ENCODE measurements at places on chromosomes 2 and 18.

GRCh38 chr2:68686178-68686577, 42.8 kb downstream of the PROKR1 start:
- DNase-seq = no peak

DNA sequence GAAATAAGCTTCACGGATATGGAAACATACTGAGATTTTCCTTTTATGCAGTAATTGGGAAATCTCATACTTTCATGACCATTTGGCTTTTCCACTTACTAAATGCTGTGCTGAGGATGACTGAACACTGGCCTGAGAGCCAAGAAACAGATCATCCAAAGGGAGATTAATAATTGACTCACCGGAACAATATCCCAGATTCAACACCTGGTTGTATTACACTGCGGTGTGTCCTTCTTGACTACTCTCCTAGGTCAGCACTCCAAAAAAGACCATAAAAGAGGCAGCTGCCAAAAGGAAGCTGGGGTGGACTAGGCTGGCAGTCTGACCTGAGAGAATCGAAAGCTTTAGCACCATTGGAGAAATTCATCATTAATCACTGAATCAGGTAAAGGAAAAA, 469.1 kb downstream of the CBLN2 start:
- no peak for DNase-seq

GRCh38 chr2:200356857-200357384, 50.4 kb downstream of the SPATS2L start:
- no peak for DNase-seq

- DNase-seq = no peak
These were observed 30.7 kb downstream of the NIFK start for GRCh38 chr2:121705958-121706357.

- no peak for DNase-seq
These were observed 31.3 kb downstream of the NPHP1 start for GRCh38 chr2:110173523-110173922.

GRCh38 chr2:105327690-105328089, 1.8 kb downstream of the TGFBRAP1 start:
- DNase-seq = no peak

DNA sequence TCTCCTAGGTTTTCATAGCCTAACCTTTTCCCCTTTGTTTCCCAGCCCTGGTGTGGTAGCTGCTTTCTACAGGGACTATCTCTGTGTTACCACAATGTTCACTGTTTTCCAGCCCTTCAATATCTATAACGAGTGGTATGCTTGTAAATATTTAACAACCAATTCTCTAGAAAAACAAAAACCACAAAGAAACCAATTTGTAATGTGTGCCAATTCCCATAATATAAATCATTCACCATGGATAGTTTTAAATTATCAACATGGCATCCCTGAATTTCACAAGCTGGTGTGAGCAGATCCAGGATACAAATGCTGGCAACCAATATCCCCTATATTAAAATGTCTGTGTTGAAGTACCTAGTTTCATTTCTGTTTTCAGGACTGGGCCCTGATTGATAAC, 207.5 kb upstream of the FBXO11 start:
- DNase-seq = no peak

GRCh38 chr2:161068670-161069069, 91.6 kb upstream of the TANK start:
- no peak for DNase-seq

- no peak for DNase-seq
These were observed 101.7 kb upstream of the ZNF236 start for GRCh38 chr18:76720683-76721082.

GRCh38 chr18:61470031-61470674, 136.9 kb downstream of the CDH20 start:
- DNase-seq = no peak

DNA sequence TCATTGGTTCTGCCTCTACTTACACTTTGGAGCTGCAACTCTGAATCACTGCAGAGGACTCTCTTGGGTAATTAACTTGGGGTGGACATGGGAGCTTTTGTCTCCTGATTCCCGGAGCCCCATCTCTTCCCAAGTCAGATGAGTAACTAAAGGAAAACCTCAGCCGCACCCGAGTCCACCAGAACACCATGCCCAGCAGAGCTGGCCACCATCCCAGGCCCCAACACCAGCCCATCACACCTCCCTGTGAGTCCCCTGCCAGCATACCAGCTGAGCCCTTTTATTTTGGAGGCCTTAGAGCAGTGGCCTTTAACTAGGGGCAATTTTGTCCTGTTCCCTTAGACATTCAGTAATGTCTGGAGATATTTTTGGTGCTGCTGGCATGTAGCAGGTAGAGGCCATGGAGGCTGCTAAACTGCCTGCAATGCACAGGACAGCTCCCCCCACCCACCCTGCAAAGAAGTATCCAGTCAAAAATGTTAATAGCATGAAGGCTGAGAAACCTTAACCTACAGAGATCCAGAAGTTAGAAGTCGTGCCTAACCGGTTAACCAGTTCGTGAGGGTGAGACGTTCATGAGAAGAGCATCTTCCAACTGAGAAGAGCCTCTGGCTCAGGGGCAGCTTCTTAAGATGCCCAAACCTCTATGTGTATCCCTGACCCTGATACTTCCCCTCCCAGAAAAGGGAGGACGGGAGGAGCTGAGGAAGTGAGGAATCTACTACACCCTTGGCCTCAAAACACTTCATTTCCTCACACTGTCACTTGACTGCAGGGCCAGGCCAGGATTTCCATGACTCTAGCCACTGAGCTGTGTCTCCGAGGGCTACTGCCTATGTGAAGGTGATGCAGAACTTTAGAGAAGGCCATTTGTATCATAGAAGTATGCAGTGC, 139.9 kb upstream of the EPAS1 start:
- DNase-seq = no peak

DNA sequence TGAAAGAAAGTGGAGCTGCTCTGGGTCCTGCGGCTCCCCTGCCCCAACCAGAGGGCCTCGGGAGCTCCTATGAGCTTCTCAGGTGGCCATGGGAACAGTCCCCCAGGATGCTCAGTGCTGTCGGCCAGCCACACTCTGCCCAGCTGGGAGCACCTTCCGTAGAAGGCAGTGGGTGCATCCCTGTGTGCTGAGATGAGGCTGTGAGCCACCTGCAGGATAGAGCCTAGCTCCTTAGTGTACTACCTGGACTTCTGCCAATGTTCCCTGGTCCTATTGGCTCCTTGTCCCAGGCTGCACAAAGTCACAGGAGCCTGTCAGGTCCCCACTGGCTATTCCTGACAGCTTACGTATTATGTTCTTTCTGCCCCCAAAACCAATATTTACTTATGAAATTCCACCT, 16.1 kb downstream of the PRELID3A start:
- no peak for DNase-seq

DNA sequence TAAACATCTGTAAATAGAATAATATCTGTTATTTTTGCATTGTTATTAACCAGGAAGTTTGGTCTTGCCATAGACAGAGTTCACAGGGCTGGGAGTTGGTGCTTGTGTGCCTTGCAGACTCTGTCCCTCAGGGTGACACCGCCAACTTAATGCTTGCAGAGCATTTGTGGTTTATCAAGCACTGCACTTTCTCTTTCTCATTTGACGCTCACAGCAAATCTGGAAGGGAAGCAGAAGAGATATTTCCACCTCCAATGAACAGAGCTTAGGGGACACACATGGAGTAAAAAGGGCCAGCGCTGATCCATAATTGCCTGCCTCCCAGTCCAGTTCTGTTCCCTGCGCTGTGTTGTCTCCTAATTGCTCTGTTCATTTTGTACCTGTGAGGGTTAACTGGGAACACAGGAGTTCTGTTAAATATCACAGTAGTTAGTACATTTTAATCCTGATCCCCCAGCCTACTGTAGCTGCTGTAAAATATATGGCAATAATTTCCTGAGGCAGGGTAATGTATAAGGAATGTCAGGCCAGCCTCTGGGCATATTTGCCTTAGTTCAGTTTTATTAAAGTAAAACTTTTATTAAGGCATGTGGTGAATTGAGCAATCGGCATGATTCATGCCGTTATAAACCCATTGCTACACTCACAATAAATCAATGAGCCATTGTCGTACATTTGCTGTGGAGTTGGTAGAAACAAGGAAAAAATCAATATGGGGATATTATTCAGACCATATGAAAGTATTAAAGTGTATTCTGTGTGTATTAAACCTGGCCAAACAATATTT, 182.5 kb upstream of the OSR1 start:
- no peak for DNase-seq

- DNase-seq = no peak
These were observed 29.0 kb upstream of the CFAP36 start for GRCh38 chr2:55490554-55490953.

GRCh38 chr2:137693534-137693933, 270.7 kb upstream of the HNMT start:
- no peak for DNase-seq

DNA sequence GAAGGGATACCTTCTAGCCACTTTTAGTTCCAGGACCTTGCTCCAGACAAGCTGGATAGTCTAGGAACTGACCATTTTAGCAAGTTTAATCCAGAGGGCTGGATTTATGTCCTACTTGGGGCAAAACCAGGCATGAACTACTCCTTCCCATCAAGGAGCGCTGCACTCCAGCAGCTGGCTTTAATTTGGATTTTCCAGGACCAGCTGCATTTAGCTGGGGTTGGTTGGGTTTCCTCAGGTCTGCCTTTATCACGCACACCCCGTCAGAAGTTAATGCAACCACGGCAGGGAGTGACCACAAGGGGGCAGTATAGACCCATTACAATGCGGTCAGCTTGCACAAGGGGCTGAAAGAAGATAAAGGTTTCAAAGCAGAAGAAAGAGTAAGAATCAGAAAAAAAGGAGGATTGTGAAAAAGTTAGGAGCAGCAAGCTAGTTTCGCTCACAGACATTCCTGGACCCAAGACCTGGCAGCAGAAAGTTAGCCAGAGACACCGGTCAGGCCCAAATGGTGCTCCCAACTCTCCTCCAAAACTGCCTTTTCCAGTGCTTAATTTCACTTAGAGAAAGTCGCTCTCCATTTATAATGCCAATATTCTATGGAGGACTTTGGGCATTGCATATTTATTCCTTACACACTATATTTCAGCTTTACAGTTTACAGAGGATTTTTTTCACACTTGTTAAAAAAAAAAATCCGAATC, 40.1 kb downstream of the SLC4A1AP start:
- DNase-seq = peak; percentile 69

GRCh38 chr18:77668219-77668618, 418.6 kb downstream of the GALR1 start:
- DNase-seq = no peak

- no peak for DNase-seq
These were observed 26.4 kb downstream of the NBEAL1 start for GRCh38 chr2:203040966-203041521.

- no peak for DNase-seq
These were observed 142.4 kb upstream of the ZNF236 start for GRCh38 chr18:76679945-76680344.

DNA sequence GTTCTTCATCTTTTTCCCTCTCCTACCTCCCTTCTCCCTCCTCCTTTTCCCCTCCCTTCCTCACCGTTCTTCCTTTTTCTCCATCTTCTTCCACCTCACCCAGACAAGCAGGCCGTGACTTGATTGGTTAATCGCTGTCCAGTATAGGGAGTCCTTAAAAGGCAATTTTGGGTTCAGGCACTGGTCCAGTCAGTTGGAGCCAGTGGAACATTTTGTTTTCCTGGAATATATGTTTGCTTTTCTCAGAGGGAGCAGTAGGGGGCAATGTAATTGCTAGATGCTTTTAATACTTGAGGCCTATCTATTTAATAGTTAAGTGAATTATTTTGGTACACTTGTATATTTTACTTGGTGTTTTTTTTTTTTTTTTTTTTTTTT, 15.0 kb downstream of the ELAC1 start:
- no peak for DNase-seq

DNA sequence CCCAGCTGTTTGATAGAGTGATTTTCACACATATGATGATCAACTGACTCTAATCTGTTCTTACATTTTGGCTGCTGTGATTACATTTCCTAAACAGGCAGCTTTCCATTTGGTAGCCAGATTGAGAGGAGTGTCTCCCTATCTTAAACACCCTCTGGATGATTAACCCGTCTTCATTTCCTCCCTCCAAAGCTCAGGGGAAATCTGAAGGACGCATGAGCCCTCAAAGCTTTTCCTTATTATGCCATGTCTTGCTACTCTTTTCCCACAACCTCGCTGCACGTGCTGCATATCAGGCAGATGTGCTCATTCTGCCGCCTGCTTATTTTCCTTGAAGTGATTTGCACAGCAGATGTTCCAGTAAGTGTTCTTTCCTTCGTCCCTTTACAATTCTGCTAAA, 837.4 kb downstream of the LRRTM4 start:
- DNase-seq = no peak

DNA sequence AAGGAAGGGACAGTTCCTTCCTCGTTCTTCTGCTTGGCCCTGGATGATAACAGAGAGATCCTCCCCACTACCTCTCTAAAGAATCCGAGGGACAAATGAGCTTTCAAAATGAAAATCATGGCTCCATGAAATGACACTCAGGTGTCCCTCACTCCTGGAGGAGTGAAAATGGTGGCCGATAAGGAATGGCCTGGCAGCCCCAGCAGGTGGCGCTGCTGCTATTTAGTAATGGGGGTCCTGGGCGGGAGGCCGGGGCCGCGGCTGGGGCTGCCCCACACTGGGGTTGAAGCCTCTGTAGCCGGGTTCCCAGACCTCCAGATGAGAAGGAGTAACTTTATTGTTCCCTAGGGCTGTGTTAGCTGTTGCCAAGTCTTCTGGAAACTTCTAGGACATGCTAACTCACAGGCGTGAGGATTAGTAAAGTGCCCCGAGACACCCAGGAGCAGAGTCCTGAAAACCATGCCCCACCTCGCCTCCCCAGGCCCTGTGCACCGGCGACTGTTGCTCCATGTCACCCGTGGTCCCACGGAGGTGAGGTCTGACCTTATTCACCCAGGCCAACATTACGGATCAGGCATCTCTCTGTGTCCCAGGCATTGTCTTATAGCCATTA, 138.0 kb downstream of the CTIF start:
- DNase-seq = peak; percentile 48

GRCh38 chr2:102796337-102796736, 34.5 kb downstream of the TMEM182 start:
- DNase-seq = no peak

- no peak for DNase-seq
These were observed 2.3 kb upstream of the ZNF532 start for GRCh38 chr18:58862356-58862755.

DNA sequence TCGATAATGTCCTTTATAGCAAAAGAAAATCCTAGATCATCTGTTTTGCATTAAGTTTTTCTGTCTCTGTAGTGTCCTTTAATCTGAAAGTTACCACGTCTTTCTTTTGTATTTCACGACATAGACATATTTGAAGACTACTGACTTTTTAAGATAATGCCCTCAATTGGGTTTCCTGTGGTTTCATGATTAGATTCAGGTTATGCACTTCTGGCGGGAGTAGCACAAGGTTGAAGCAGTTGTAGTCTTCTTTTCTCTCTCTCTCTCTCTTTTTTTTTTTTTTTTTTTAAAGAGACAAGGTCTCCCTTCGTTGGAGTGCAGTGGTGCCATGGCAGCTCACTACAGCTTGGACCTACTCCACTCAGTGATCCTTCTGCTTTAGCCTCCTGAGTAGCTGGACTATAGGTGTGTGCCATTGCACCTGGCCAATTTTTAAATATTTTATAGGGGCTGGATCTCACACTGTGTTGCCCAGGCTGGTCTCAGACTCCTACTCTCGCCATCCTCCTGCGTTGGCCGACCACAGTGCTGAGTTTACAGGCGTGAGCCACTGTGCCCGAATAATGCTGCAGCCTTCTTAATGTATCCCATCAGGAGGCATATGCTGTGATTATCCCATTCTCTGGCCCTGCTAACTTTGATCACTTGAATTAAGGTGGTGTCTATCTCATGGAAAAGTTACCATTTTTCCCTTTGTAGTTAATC, 3.9 kb downstream of the INPP4A start:
- DNase-seq = no peak

Measured in effector CD8-positive, alpha-beta T cell (primary cell).